Lung (tissue), 17 donors: ENCODE measurements at places on chromosomes 12 and 14.
A peak's percentile ranks its signal among the peaks of the same experiment; 100 is the strongest.

GRCh38 chr14:65954942-65955341, 531.2 kb upstream of the CCDC196 start:
- H3K27ac ChIP-seq, result no peak overlapping the region
- H3K36me3 ChIP-seq, result no peaks in the 10 kb centered on the region
- no peak overlapping the region for H3K4me3 ChIP-seq
- no peaks in the 10 kb centered on the region for H3K27me3 ChIP-seq
- no peaks in the 10 kb centered on the region for H3K4me1 ChIP-seq

DNA sequence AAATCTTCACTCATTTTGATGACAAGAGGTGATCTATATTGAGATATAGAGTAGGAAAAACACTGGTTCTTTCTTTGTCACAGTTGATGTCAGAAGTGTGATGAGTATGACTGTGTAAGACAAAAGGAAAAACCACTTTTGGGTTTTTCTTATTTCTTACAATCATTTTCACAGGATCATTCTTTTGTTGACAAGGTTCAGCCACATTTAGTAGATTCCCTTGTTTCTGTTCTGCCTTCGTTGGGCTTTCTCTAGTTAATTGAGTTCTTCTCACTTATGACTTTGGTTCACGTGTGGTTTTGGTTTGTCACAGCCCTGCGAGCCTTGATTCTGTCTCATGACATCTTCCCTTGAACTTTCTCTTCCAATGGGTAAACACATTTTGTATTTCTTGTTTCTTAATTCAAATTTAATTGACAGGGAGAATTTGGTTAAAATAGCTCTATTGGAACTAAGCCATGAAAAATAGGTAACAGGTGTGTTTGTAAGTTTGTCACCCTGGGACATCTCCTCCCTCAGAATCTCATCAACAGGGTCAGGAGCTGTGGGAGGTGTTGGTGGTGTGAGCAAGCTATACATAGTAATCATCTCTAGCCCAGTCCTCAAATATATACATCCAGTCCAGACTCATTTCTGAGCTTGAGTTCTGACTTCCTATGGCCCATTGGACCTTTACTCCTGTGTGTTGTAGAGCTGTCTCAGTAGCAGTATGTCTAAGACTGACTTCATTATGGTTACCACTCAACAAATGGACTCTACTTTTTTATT, 255.3 kb downstream of the BMP4 start:
- no peaks in the 10 kb centered on the region for H3K36me3 ChIP-seq
- H3K27me3 ChIP-seq, result no peaks in the 10 kb centered on the region
- no peak overlapping the region for H3K4me3 ChIP-seq
- no peak for DNase-seq

DNA sequence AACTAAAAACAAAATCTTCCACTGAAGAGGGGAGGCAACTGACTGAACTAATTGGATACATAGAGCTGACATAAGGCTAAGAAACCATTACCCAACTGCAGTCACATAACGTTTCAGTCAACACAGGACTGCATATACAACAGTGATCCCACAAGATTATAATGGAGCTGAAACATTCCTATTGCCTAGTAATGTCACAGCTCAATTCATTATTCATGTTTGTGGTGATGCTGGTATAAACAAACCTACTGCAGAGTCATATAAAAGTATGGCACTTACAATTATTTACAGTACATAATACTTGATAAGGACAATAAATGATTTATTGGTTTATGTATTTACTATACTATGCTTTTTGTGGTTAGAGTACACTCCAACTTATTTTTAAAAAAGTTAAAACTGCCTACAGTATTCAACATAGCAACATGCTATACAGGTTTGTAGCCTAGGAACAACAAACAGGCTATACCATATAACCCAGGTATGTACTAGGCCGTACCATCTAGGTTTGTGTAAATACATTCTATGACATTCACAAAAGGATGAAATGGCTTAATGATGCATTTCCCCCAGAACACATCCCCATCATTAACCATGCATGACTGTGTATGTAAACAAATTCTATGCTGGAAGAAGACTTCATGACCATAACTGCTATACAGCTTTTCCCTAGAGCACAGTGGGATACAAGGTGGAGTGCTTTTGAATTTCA, 4.3 kb downstream of the NAP1L1 start:
- no peak overlapping the region for H3K27ac ChIP-seq
- no peaks in the 10 kb centered on the region for H3K27me3 ChIP-seq
- no peaks in the 10 kb centered on the region for H3K36me3 ChIP-seq
- no peak overlapping the region for H3K4me3 ChIP-seq
- peak; percentile 33 for DNase-seq

- H3K4me1 ChIP-seq, result no peaks in the 10 kb centered on the region
- H3K4me3 ChIP-seq, result no peak overlapping the region
- peak overlapping the region; percentile 93 for H3K27ac ChIP-seq
- DNase-seq, result peak; percentile 26
- H3K36me3 ChIP-seq, result no peaks in the 10 kb centered on the region
- H3K27me3 ChIP-seq, result no peaks in the 10 kb centered on the region
Measured at GRCh38 chr12:49233842-49234526, 30.9 kb upstream of the TUBA1C start.

GRCh38 chr12:121131941-121132341, 735 bp upstream of the P2RX7 start:
- DNase-seq, result no peak
- peaks cover 9% of the 10 kb centered on the region for H3K4me1 ChIP-seq
- peak overlapping the region; percentile 37 for H3K27ac ChIP-seq
- no peaks in the 10 kb centered on the region for H3K27me3 ChIP-seq
- H3K4me3 ChIP-seq, result no peak overlapping the region

DNA sequence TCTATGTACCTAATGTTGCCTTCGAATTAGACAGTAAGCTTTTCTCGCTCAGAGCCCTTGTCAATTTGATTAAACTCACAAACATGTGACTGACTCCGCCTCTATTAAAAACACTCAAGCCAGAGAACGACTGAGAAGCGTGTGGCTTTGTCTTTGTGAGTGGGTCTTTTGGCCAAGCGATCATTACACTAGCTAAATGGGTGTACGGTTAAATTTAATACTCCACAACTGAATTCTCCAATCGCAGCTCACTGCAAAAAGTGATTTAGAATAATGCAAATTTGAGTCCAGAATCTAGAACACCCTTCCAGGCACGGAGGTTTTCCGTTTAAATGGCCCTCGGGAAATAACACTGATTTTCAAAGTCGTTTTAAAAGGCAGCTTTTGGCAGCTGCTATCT, 253.7 kb downstream of the EFCAB11 start:
- H3K27me3 ChIP-seq, result no peaks in the 10 kb centered on the region
- no peaks in the 10 kb centered on the region for H3K36me3 ChIP-seq
- H3K4me1 ChIP-seq, result peaks cover 4% of the 10 kb centered on the region
- DNase-seq, result no peak

GRCh38 chr12:122243965-122244364, 18.1 kb upstream of the DIABLO start:
- no peak overlapping the region for H3K4me3 ChIP-seq
- H3K27me3 ChIP-seq, result no peaks in the 10 kb centered on the region
- H3K4me1 ChIP-seq, result no peaks in the 10 kb centered on the region
- no peak for DNase-seq
- no peak overlapping the region for H3K27ac ChIP-seq

DNA sequence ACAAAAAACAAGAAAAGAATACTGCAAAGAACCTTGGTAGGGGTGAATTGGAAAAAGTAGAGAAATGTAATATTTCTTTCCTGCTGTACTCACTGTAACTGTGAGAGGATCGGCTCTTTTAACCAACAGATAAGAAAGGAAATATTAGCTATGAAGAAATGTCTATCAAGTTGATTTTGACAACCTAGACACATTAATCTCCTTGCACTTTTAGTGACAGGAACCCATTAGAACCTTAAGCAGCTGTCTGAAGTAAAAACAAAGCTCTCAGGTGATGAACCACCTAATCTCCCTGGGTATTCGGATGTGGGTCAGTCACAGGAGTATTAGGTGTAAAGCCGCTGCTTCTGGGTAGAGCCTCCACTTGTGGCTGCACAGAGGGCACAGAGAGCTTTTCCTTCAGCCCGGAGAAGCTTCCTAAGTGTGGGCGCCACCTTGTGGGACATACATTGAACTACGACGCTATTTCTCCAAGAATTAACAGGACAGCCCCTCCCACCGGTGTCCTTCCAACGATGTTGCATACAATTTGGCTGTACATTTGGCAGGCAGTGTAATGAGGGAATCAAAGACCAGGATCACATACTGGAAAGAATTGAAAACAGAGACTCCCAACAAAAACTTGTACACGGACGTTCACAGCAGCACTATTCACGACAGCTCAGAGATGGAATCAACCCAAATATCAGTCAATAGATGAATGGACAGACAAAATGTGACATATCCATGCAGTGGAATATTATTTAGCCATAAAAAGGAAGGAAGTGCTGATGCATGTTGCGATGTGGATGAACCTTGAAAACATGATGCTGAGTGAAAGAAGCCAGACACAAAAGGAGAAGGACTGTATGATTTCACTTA, 28.9 kb upstream of the MAPKAPK5 start:
- H3K27ac ChIP-seq, result no peak overlapping the region
- no peak overlapping the region for H3K4me3 ChIP-seq
- peaks cover 2% of the 10 kb centered on the region for H3K4me1 ChIP-seq
- no peaks in the 10 kb centered on the region for H3K27me3 ChIP-seq

GRCh38 chr12:65859519-65859918, 35.2 kb downstream of the HMGA2 start:
- H3K4me1 ChIP-seq, result peaks cover 13% of the 10 kb centered on the region
- H3K27me3 ChIP-seq, result no peaks in the 10 kb centered on the region
- no peaks in the 10 kb centered on the region for H3K36me3 ChIP-seq
- no peak overlapping the region for H3K4me3 ChIP-seq
- no peak overlapping the region for H3K27ac ChIP-seq
- DNase-seq, result no peak

DNA sequence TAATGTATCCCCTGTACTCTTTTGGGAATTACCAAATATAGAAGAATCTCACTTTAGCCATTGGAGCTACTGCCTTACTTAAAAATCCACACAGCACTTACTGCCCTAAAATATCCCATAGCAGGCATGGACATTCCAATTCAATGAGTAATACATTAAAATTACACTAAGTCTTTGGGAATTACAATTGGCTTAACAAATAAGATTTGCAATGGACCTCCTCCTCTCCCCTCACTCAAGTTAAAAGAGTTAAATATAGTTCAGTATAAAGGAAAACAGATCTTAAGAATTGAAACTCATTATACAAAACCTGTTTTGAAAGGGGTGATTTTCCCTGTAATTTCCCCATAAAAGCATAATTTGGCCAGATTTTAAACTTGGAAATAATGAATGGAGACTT, 477.1 kb downstream of the SLC16A7 start:
- no peaks in the 10 kb centered on the region for H3K36me3 ChIP-seq
- H3K27ac ChIP-seq, result no peak overlapping the region
- DNase-seq, result no peak
- no peaks in the 10 kb centered on the region for H3K4me1 ChIP-seq

DNA sequence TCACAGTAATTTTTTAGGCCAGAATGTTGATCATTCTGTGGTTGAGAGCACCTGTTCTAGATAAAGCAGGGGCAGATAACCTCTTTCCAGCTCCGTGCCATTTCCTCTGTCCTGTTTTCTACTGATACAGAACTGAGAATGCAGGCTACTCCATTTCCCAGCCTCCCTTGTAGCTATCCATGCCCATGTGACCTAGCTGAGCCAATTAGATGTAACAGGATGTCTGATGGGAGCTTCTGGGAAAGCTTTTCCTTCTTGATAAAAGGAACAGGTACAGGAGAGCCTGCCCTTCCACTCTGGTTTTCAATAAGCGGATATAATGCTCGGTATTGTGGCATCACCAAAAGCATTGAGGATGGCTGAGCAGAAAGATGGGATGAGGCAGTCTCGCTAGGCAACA, 54.2 kb downstream of the LRRC74A start:
- H3K27me3 ChIP-seq, result no peaks in the 10 kb centered on the region
- no peaks in the 10 kb centered on the region for H3K36me3 ChIP-seq
- peaks cover 27% of the 10 kb centered on the region for H3K4me1 ChIP-seq
- no peak overlapping the region for H3K27ac ChIP-seq
- no peak overlapping the region for H3K4me3 ChIP-seq

- no peaks in the 10 kb centered on the region for H3K4me1 ChIP-seq
- no peaks in the 10 kb centered on the region for H3K27me3 ChIP-seq
- H3K36me3 ChIP-seq, result no peaks in the 10 kb centered on the region
Measured at GRCh38 chr12:77615332-77615731, 215.4 kb upstream of the NAV3 start.
